NCI-H69 (cell line): ENCODE measurements at places on chromosomes 6 and 20.

GRCh38 chr20:33249456-33249855 lies 13.7 kb downstream of the BPIFA1 start:
- peak; percentile 73 for DNase-seq

- DNase-seq = peak; percentile 38
Observed at GRCh38 chr6:95866732-95867131, 149.0 kb upstream of the FUT9 start.

DNA sequence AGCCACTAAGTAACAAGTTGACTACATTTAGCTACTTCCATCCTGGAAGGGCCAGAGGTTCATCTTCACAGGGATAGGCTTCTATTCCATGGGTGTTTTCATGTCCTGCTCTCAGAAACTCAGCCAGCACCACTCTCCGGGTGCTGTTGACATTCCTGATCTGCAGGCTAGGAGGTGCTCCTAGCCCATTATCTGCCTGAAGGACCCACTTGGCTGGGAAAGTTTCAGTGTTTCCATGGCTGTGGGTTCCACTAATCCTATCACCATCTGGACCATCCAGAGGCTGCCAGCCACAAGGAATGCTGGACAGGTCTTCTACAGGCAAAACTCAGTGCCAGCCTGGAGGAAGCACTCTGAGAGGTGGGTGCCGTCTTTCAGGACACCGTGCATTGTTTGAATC lies 45.2 kb downstream of the HLA-G start:
- no peak for DNase-seq

DNA sequence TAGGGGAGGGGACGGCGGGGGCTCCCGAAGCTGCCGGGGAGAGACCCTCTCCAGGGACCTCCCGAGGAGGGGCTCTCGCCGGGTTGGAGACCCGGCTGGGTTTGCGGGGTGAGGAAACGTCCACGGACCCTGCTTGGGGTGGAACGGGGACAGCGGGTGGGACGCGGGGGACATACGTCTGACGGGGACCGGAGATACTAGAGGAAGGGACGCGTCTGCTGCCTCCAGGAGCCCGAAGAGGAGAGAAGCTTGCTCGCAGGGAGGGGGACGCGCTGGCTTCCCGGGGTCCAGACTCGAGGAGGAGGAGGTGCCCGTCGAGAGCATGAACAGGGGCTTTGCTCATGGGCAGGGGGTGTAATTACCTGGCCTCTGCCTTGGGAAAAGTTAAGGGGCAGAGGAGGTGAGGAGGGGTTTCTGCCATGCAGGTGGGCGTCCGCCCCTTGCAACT lies 593 bp downstream of the DNMT3B start:
- DNase-seq = peak; percentile 68

DNA sequence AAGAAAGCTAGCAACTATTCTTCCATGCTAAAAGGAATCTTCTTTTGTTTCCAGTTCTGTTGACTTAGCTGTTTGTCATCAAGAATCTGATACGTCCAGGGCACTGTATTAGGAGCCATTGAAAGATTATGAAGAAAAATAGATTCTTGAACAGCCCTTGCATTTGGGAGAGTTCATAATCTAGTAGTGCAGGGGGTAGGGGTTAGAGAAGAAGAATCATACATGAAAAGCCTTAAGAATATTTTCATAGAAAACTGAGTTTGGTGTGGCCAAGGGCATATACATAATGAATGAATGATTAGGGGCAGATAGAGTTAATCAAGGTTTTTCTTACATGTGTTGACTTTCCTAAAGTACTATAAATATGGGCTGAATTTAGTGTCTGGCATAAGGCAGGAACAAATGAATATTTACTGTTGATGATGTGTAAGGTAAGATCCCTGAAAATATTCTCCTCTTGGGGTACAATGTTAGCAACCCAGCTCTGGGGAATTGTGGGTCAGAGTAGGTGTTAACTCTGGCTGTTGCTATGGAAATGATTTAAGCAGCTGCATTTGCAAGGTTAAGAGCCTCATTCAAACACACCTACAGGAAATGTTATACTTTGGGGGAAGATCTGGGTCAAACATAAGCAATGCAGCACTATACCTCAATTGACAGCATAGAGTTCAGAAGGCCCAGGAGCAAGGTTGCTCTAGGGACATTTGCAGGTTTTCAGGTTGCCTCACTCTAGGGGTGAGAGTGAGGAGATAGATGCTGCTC lies 667.3 kb upstream of the CITED2 start:
- DNase-seq = peak; percentile 46

- no peak for DNase-seq
Observed at GRCh38 chr6:43733471-43734293, 36.3 kb upstream of the VEGFA start.

- no peak for DNase-seq
Observed at GRCh38 chr6:77633471-77633870, 19.4 kb upstream of the MEI4 start.

DNA sequence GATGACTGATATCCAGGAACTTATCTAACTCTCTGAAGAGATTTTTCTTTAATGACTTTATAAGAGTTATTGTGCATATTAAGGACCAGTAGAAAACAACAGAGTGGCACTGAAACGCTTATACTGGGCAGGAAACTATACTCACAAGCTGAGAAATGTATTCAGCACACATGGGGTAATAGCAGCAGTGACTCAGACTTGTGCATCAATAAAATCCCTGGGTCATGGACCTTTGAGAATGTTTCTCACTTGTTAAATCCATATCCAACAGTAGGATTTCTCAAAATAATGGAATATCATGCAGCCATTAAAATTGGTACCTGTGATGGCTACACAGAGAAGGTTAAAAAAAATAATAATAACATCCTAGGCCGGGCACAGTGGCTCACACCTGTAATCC lies 219.5 kb downstream of the BTBD9 start:
- DNase-seq = no peak

DNA sequence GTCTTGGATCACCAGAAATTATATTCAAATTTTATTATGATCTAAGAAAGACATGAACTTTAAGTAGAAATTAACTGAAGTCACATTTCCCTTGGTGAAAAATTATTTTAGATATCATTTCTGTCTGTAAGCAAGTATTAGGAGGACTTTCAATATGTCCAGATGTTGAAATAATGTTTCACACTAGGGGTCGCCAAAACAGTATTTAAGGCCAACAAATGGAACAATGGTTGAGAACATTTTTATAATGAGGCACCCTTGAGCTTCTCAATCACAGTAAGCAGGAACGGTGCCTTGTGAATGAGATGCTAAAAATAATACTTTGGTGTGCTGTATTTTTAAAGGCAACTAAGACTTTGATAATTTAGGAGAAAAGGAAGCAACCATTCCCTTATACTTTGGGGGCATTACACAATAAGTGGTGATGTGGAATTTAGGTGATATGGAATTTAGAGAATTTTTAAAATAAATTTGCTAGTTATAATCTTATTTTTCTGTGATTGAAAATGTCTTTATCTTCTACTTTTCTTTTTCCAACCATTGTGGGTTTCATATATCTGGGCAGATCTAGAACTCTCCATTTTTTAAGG lies 9.6 kb upstream of the SF3B5 start:
- DNase-seq = peak; percentile 76

- no peak for DNase-seq
Observed at GRCh38 chr6:130368576-130368975, 2.8 kb downstream of the TMEM200A start.

GRCh38 chr6:91506509-91506908 lies 919.6 kb upstream of the MAP3K7 start:
- DNase-seq = no peak

DNA sequence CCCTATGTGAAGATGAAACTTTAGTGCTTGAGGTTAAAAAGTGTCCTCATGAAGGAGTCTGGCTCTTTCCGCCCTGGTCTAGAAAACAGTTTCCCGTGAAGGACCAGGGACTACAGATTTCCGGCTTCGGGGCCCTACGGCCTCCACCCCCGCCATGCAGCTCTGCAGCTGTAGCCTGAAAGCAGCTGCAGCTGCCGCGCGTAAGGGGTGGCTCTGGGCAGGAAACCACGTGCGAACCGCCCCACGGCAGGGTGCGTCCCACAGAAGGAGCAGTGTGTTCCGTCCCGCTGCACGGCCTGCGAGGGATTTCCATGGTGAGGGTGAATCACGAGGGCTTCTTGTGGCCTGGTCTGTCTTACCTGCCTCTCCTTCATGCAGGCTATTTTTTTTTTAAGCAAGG lies 117.0 kb downstream of the ERMARD start:
- no peak for DNase-seq

- no peak for DNase-seq
Observed at GRCh38 chr6:110481081-110481480, 4.7 kb upstream of the SLC22A16 start.

DNA sequence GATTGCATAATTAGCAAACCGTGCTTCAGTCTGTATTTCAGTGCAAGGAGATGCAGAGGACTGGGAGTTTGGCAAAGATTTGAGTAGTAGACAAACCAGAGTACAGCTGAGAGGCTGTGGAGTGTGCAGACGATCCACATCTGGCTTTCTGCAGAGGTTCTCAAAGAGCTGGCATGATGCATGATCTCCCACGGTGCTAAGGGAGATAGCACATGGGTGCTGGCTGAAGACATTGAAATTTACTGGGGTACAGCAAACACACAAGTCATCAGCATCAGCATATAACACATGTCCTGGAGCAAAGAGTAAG lies 79.0 kb upstream of the FAM184A start:
- DNase-seq = no peak

DNA sequence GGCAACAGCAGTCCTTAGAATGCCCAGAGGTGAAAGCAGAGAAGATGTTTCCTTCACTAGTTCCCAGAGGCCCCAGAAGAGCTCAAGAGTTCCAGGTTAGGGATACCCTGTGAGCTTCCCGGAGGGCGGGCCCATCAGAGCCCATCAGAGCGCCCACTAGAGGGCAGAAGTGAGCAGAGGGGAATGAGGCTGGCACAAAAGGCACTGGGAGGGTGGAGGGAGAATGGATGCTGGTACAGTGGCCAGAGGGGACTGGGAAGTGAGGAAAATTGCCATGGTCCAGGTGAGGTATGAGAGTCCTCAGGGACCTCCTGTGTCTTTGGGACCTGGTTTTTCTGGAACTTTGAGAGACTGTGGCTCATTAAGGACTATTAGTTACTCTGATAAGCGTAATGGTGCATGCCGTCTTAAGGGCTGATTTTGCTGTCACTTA lies 57.3 kb downstream of the LINC00237 start:
- DNase-seq = peak; percentile 58

GRCh38 chr6:144013486-144013909 lies 5.4 kb upstream of the PLAGL1 start:
- DNase-seq = peak; percentile 84

- DNase-seq = peak; percentile 89
Observed at GRCh38 chr6:125886914-125887313, 69.7 kb upstream of the HINT3 start.

- no peak for DNase-seq
Observed at GRCh38 chr6:97677626-97678025, 394.6 kb upstream of the MMS22L start.

- DNase-seq = peak; percentile 84
Observed at GRCh38 chr20:63454731-63455567, 17.5 kb downstream of the KCNQ2 start.

DNA sequence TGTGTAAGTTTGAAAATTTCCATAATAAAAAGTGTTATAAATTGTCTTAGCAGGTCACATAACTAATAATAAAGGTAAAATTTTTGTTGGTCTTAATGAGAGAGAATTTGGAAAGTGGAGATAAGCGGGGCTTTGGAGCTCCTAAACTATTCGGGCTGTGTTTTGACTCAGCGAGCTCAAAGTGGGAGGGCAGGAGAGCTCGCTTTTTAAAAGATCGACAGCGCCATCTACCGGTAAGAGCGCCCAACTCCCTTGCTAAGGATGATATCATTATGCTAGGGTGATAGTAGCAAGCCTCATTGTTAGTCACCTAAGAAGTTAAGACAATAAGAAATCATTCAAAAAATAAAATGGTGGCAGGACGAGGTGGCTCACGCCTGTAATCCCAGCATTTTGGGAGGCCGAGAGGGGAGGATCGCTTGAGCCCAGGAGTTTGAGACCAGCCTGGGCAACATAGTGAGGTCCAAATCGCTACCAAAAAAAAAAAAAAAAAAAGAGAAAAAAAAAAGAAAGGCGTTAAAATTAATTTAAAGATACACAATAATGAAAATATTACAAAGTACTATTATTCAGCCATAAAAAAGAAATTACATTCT lies 24.8 kb downstream of the C6orf15 start:
- peak; percentile 84 for DNase-seq

DNA sequence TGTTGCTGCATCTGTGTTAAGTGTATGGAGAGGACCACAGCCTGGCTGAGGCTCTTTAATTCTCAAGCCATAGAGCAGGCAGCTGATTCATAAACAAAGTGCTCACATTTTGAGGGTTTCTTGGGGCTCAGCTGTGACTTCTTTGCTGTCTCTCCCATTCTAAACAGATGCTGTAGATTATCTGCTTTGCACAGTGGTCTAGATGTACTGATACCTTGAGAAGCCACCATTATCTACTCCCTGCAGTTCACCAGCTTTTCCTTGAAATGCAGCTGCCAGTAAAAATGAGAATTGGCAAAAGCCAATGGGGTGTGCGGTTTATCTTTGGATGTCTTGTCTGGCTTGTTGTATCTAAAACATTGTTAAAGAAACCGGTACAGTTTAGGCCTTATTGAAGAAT lies 5.2 kb upstream of the CNR1 start:
- no peak for DNase-seq

DNA sequence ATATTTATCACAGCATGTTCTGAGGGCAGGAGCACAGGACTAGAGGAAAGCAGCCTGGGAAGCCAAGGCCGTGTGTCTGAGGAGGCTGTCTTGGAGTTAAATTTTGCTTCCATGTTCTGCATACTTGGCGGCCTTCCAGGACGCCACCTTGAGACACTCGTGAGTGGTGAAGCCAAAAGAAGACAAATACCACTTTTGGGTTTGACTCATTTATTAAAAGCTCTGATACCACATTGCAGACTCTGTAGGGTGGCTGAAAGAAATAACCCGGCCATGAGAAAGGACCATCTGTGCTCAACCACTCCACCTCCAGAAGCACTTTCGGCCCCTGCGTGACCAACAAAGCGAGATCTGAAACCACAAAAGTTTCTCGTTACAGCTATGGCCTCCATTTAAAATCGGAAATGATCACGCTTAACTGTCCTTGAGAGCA lies 120.0 kb downstream of the TMEM242 start:
- peak; percentile 77 for DNase-seq

- no peak for DNase-seq
Observed at GRCh38 chr20:12395353-12395752, 477.7 kb downstream of the BTBD3 start.

DNA sequence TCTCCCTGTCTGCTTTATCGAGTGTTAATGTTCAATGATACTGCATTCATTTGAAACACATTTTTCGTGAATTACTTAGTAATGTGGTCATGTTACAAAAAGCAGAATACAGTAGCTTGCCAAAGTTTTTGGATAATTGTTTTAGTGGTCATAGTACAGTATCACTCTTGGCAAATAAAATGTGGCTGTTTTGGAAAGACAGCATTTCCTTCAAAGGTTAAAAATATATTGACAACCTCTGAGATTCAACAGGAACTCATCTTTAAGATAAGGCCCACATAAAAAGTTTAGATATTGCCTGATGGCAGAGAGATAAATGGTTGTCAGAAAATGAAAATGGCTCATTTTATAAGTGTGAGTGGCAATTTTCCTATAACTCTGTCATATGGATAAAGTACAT lies 297.7 kb upstream of the MAN1A1 start:
- no peak for DNase-seq
